CD4-positive, alpha-beta T cell treated with Interleukin-17A for 4 hours (primary cell): ENCODE measurements at places on chromosomes 6 and 20.

DNA sequence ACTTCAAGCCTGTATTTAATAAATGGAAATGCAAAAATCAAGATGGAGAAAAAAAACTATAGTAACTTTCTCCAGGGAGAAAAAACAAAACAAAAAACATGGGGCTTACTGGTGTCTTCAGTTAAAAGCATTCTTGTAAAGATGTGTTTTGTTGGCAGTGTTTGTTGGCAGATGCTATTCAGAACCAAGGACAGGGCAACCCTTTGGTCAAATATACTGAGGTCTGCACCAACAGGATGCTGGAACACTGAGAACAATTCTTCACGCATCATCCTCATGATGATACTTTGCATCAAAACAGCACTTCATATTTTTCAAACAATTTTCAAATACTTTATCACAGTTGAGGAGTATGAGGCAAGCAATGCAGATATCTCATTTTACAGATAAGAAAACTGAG, 63.7 kb upstream of the CBLN4 start:
- no peak for DNase-seq

DNA sequence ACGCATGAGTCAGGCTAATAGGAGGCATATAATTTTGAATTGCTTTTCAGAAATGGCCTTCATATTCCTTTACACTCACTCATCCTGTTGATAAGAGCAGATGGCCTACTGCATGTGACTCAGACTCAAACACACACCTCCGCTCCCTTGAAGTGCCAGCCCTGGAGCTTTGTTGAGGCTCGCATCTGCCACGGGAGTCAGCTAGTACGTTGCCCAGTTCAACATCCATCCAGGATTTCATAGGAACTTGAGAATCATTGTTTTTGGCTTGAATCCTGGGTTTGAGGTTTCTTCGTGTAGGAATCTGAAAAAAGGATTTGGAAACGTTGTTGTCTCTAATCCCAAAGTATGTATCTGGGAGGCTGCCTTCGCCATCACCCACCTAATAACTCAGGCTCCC, 87.4 kb upstream of the JAG1 start:
- DNase-seq, result no peak

GRCh38 chr6:170358496-170358895, 51.9 kb downstream of the FAM120B start:
- no peak for DNase-seq

DNA sequence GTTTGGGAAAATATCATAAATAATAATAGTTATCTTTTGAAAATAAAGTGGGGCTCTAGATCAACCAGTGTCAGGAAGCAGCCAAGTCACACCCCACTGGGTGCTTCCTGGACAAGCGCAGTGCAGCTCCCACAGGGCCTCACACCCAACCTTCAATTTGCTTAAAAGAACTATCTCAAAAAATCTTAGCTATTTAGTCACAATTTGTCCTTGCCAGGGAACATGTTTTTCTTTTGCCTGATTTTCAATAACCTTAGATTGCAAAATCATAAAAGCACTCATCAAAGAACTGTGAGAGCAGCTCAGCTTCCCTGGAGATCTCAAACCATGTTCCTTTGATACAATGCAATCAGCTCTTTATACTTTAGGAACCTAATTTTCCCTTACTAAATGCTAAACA, 1.6 kb upstream of the NCOA7 start:
- peak; percentile 49 for DNase-seq

- DNase-seq, result no peak
Observed at GRCh38 chr6:1838604-1839213, 229.0 kb downstream of the FOXC1 start.

DNA sequence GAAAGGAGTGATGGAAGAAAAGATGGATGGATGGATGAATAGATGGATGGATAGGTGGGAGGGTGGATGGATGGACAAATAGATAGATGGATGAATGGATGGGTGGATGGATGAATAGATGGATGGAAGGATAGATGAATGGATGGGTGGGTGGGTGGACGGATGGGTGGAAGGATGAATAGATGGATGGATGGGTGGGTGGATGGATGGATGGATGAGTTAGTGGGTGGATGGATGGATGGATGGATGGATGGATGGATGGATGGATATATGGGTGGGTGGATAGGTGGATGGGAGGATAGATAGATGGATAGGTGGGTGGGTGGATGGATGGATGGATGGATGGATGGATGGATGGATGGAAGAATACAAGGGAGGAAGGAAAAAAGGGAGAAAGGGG, 82.2 kb downstream of the ATXN1 start:
- DNase-seq, result no peak

GRCh38 chr6:53358440-53359094, 9.8 kb upstream of the ELOVL5 start:
- peak; percentile 33 for DNase-seq

DNA sequence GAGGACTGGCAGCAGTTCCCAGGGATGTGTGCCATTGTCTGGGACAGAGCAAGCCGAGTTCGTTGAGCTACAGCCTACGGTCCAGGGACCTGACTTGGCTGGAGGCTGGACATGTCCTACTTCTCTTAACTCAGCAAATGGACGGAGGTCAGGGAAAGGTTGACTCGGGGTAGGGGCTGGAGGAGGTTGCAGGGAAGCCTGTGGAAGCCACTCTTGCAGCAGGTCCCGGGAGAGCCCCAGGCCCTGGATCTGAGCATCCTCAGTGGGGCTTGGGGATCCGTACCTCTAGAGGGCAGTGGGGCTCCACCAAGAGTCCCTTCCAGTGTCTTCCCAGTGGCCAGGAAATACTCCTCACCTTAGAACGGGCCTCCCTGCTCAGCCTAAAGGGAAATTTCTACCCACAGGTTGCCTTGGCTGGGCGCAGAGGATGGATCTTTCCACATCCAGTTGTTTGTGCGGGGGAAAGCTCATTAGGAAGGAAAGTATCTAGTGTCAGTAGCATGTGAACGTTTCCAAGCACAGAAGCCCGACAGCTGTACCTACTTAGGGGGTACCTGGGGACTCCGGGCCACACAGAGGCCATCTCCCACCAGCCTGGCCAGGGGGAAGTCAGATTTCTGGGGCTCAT, 170.2 kb downstream of the NFATC2 start:
- peak; percentile 75 for DNase-seq

- no peak for DNase-seq
Observed at GRCh38 chr20:21046413-21047070, 59.6 kb downstream of the LINC00237 start.

GRCh38 chr6:166855416-166855815, 100.9 kb downstream of the RNASET2 start:
- no peak for DNase-seq
